ENCODE measurements at places on chromosomes 4 and X.

DNA sequence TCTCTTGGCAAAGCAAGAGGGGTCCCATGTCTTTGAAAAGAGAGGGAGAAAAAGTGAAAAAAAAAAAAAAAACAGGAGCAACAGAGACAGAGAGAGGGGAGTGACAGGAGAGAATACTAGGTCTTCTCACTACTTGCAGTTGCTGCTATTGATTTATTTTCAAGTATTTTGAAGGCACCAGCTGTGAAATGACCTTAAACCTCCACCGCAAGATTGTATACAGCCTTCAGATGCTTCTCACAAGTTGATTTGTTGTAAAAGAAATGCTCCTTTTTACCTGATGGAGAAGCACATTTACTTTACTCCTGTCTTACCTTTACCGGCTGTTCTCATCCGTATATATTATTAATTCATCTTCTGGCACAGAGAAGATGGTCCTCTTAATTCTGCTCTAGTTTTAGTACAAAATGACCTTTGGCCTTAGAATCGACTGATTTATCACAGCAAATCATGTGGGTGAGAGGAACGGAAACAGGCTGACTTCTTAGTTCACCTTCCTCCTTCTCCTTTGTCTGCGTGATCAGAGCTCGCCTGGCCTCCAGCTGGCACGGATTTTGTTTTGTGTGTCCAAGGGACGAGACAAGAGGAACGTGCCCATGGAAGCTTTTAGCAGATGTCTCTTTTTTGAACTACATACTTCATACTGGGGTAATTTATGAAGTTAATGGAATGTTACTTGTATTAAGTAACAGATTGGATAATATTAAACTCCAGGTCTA is 82.4 kb upstream of the PACRGL start:
- DNase-seq, result no peak

DNA sequence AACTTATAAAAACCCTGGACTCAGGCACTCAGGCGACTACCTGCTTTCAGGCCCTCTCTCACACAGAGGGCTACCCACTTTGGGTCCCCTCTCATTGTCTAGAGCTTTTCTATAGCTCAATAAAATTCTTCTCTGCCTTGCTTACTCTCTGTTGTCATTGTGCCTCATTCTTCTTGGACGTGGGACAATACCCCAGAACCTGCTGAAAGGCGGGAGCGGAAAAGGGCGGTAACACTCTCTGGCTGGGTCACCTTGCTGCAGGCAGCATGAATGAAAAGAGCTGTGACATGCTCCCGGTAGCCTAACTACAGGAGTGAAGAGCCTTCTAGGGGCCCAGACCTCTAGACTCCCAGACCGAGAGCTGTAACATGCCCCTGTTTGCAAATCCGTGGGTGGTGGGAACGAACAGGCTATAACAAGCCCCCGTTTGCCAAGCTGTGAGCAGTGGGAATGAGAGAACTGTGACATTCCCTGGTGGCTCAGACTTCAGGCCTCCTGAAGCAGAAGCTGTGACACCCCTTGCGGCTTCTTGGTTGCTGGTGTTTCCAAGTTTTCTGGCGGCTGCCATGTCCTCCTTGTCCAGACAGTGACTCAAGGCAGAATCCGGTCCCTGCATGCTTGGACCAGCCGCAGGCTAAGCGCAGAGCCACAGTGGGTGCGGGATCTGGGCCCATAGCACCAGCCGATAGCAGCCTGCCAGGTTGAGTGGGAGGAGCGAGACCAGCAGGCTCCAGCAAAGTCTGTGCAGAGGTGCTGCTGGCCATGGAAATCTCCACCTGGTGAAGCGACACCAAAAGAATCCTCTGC is 684.6 kb downstream of the ARAP2 start:
- no peak for DNase-seq

DNA sequence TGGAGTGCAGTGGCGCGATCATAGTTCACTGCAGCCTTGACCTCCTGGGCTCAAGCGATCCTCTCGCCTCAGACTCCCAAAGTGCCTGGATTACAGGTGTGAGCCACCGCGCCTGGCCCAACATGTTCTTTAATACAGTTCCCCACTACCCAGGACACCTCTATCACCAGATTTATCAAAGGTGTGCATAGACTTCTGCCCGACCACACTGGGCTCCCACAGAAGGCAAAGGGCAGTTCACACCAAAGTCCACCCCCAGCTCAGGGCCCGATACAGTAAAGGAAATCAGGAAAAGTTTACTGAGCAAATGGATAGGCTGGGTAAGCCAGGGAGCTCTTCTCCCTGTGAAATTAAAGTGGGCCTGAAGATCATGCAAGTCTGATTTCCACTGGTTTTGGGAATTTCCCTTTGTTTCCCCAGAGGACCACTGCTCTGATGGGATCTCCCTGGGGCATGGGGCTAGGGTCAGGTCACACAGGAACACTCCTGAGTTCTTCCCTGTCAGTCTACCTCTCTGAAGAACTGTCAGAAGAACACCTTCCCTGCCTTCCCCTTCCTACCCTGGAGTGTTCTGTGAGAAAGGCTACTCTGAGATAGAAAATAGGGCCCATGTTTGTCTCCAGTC is 17.7 kb upstream of the PIM2 start:
- peak; percentile 21 for DNase-seq

DNA sequence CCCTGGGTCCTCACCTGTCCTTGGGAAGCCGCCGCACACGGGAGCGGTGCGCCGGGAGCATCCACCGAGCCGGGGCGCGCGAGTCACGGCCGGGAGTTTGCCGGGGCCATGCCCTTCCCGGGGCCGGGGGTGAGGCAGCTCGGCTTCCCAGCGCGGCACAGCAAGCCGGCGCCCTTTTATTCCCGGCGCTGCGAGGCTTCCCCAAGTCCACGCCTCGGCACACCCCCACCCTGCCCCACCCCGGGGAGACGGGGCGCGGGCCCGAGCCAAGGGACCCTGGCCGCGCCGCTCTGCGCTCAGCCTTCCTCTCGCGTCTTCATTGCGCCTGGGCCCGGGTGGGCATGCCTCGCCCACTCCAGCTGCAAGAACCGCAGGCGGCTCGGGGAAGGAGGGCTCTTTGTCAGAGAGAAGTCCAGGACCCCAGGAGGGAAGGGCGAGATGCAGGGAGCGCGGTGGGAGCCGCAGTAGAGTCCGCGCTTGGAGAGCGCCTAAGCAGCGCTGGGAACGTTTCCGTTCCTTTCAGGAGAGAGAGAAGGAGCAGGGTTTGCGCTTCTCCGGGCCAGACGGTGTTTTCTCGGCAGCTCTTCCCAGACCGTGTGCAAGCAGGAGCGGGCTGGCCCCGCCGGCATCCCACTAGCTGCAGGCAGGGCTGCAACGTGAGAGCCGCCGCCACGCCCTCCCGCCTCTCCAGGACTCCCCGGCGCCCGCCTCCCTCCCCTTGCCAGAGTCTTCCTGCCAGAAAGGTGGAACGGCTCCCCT is at the start of gene MXRA5:
TSS of gene MXRA5 (minus strand) at position 152 of the 759 bp plus-strand sequence. CDS start 2,819 bp downstream, outside the sequence.
- no peak for DNase-seq

GRCh38 chr4:54942721-54943120 is 182.7 kb downstream of the KDR start:
- peak; percentile 22 for DNase-seq

DNA sequence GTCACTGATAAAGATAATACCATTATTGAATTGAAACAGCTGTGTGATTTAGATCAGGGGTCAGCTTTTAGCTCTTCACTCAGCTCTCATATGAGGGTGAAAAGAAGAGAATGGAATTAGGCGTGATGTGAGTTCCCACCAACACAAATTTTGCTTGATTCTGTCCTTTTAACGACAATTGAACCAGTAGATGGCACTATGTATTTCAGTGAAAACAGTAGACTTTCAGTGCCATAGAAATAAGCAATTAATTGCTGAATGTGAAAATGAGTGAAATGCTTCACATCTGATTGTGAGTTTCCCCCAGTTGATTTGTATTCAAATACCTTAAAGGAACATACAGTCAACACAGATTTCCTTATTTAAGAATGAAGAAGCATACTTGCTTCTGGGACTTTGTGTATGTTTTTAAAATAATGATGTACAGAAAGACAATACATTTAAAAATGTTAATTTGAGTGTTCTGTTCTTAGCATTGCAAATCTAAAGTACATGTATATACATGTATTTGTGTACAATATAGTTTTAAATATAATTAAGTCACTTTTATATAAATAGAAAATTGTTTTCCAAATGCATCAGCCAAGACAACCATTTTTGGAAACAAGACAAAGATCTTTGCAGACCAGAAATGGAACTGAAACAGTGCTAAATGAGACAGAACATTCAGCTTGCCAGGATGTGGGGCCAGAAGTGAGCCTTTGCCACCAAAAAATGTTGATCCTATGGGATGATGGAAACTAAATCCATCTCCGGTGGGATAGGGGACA is 178.8 kb downstream of the SNCA start:
- peak; percentile 6 for DNase-seq

GRCh38 chrX:152520653-152521052 is 69.5 kb upstream of the GABRA3 start:
- no peak for DNase-seq

DNA sequence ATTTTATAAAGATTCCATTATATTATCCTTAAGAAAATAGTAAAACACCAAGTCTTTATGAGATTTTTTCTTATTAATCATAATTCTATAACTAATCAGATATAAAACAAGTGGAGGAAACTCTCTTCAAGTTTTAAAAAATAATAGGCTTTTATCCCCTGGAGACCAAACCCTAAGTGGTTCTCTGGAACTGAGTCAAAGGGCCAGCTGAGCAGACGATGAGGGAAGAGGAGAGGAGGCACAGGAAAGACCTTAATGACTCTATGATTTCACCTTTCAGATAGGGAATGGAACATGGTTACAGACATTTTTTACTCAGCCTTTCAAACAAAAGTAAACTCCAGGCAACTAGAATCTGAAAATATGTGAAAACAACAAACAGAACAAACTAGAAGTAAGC is 201.8 kb downstream of the SLC39A8 start:
- no peak for DNase-seq

- no peak for DNase-seq
Measured at GRCh38 chr4:65668201-65669089, 1.8 kb downstream of the EPHA5 start.

DNA sequence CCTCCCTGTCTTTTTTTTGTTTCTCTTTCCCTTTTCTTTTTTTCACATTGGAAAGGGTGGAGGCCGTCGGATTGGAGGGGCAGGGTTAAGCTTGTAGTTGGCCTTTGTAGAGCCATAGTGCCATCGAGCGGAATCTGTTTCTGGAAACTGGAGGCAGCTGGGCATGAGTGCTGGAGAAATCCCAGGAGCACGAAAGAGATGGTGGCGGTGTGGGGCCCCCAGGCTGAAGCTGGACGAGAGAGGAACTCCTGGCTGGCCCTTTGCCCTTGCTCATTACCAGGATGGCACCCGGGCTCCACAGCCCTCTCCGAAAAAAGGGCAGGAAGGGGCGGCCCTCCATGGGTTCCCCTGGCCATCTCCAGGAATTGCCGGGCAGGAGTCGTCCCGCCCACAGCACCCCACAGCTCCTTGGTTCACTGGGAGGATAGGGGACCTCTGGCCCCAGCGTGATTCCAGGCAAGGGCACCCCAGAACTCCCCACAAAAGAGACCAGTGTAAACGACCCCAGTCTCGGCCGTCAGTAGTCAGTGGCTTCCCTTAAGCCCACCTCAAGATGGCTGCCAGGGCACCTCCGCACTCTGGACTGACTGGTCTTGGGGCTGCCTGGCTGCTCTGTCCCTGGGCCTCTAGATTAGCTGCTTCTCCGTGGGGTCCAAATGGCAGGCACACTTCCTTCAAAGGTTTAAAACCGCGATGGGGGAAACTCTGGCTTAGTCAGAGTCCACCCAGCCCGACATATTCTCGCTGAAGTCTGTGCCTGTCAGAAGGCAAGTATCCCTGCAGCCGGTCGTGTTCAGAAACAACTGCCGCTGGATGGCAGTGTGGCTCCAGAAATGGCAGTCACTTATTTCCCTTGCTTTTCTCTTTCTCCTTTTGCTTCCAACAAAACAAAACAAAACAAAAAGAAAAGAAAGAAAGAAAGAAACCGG is 74.1 kb downstream of the NBDY start:
- peak; percentile 79 for DNase-seq

DNA sequence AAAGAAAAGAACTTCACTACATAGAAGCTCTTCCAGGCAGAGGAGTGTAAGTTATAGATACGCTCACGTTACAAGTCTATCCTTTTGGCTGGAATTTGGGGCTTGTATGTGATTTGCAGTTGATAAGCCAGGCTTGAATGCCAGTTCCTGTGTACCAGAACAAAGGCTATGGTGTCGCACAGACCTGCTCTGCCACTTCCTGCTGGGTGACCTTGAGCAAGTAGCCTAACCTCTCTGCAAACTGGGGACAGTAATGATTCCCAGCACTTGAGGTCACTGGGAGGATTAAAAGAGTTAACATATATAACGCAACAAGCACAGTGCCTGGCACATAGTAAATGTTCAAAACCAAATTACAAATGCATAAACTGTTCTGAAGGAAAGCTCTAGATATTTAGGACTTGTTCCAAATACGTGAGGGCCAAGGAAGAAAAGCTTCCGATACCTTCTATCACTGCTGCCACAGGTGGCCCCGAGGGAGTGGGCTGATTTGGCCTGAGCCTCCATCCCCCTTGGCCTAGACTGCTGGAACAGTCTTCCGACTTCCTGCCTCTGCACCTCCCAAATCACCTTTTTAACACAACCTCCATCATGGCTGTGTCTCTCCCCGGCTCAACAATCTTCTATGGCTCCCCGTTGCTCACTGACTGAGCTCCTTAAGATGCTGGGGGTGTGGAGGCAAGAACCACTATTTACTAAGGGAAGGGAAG is 1.3 kb upstream of the SOWAHD start:
- DNase-seq, result peak; percentile 40

DNA sequence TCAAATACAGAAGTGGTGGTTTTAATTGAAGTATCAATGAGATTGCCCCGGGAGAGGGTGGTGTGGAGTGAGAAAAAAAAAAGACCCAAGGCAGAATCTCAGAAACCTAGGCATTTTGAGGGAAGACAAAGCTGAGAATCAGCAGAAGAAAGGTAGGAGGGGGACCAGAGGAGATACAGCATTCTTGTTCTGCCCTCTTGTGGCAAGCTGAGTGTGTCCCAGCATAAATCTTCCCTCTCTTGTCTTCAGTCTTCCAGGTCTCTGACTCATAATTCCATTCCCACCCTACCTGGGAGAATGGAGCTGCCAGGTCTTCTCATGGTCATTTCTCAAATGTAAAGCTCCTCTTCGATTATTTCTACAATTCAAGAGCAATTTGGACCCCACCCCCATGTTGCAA is 32.7 kb upstream of the MAGED1 start:
- DNase-seq, result no peak

DNA sequence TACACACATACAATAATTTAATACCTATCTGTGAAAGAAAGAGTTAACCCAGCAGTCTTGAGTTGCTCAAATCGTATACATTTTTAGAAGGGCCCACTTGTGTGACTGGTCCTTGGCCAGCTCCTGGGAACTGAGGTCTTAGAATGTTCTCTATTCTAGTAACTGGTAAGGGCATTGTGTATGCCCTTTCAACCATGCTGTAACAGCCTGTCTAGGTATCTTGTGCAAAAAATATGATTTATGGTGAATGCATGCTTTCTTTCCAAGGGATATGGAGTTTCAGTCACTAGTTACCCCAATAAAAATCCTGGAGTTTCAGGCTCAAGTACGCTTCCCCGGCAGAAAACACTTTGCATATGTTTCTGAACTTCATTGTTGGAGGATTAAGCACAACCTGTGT is 140.6 kb downstream of the NEXMIF start:
- no peak for DNase-seq

GRCh38 chr4:43547561-43547960 is 655.0 kb downstream of the GRXCR1 start:
- DNase-seq, result no peak

GRCh38 chr4:162059656-162060055 is 104.1 kb downstream of the FSTL5 start:
- no peak for DNase-seq

All from activated CD4-positive, alpha-beta T cell treated with anti-CD3 and anti-CD28 coated beads, Interleukin-2, amount 50 U/mL, for 16 hours (primary cell).